ENCODE measurements at places on chromosomes 7 and 10.
A peak's percentile ranks its signal among the peaks of the same experiment; 100 is the strongest.

GRCh38 chr7:10181996-10182395 is 791.7 kb upstream of the PHF14 start:
- no peaks in the 10 kb centered on the region for H3K27me3 ChIP-seq
- no peak overlapping the region for H3K27ac ChIP-seq
- no peaks in the 10 kb centered on the region for H3K36me3 ChIP-seq
- H3K4me3 ChIP-seq, result no peak overlapping the region

GRCh38 chr10:96833220-96834001 is 1.3 kb downstream of the LCOR start:
- peaks cover 18% of the 10 kb centered on the region for H3K4me1 ChIP-seq
- no peaks in the 10 kb centered on the region for H3K27me3 ChIP-seq
- H3K27ac ChIP-seq, result peak overlapping the region; percentile 72
- DNase-seq, result peak; percentile 19
- peak overlapping the region; percentile 75 for H3K4me3 ChIP-seq

DNA sequence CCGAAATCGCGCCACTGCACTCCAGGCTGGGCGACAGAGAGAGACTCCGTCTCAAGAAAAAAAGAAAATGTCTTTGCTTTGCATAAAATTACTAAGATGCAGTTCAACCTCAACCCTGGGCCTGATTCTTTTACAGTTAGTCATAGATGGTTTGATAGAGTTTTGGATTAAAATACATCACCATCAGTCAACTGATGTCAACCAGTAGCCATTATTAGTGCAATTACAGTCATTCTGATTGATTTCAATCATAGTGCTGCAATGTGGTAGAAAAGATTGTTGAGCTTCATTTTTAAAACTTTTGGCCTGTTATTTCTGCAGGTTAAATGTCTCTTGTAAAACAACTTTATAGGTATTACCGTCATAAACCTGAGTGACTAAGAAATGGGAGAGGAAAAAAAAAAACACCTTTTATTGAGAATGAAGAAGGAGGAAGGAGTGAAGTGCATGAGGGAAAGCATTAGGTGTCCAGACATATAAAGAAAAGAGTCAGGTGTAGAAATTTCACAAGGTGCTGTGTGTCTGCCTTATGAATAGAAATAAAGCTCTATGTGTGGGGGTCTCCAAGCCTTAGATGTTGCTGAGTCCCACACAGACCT is 150.6 kb downstream of the TRIL start:
- H3K36me3 ChIP-seq, result no peaks in the 10 kb centered on the region
- DNase-seq, result no peak
- no peak overlapping the region for H3K4me3 ChIP-seq
- 0 out of 2 replicates have a peak, but pooled peaks cover 6% of the 10 kb centered on the region for H3K4me1 ChIP-seq

DNA sequence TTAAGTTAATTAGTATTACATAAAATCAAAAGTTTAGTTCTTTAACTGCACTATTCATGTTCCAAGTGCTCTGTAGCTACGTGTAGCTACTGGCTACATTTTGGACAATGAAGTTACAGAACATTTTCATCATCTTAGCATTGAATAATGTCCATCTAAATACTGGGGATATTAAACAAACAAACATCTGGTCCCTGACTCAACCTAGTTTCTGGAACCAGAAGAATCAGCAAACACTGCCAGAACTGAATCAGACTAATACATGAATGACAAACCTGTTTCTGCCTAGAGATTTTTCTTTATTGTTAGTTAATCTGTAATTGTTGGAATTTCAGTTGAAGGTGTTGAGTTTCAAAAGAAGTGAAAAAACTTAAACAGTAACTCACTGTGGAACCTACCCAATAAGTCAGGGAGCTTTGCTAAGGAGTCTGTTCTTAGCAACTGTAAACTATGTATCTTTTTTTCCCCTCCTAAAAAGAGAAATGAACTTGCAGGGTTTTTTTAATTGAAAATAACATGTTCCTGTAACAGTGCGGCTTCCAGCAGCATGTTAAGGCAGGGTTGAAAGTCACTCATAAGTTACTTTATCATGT is 58.3 kb downstream of the CDK13 start:
- no peaks in the 10 kb centered on the region for H3K4me1 ChIP-seq
- no peak for DNase-seq
- no peak overlapping the region for H3K4me3 ChIP-seq
- H3K27me3 ChIP-seq, result no peaks in the 10 kb centered on the region
- peaks cover 19% of the 10 kb centered on the region for H3K36me3 ChIP-seq

DNA sequence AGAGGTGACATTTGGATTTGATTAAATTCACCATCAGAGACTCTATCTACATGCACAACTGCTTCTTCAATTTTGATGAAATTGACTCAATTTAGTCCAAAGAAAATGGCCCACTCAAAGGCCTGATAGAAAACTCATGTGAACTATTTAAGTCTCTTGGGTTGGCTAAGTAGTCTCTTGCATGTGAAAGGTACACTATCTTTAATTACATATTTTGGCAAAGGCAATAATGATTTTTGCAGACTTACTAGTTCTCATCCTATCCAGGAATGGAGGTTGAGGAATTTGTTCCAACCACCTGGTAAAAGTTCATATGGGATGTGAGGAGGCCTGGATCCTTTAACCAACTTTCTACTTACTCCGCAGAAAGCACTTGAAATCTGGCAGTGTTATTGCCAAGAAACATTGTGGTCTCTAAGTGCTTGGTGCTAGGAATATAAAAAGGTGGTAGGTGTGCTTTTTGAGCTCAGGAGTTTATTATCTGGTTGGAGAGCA is 618.6 kb upstream of the MKI67 start:
- no peaks in the 10 kb centered on the region for H3K4me1 ChIP-seq
- no peak overlapping the region for H3K27ac ChIP-seq
- no peaks in the 10 kb centered on the region for H3K36me3 ChIP-seq
- H3K27me3 ChIP-seq, result peaks cover 65% of the 10 kb centered on the region
- no peak for DNase-seq
- H3K4me3 ChIP-seq, result no peak overlapping the region

DNA sequence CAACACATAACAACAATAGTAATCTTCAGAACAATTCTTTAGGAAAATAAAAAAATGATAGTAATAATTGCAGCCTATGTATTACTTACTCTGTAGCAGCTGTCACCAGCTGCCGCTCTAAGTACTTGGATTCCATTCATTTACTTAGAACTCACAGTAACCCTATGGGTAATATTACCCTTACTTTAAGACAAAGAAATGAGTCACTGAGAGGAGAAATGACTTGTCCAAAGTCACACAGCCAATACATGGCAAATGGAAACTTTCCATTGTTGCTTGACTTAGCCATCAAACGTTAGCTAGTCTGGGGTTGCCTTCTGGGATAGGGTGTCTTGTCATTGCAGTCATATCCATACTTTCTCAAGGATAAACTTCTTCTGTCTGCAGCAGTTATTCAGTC is 3.6 kb downstream of the CCNY start:
- no peak overlapping the region for H3K4me3 ChIP-seq
- no peaks in the 10 kb centered on the region for H3K27me3 ChIP-seq
- no peaks in the 10 kb centered on the region for H3K36me3 ChIP-seq
- no peak overlapping the region for H3K27ac ChIP-seq
- H3K4me1 ChIP-seq, result peaks cover 13% of the 10 kb centered on the region
- DNase-seq, result no peak

DNA sequence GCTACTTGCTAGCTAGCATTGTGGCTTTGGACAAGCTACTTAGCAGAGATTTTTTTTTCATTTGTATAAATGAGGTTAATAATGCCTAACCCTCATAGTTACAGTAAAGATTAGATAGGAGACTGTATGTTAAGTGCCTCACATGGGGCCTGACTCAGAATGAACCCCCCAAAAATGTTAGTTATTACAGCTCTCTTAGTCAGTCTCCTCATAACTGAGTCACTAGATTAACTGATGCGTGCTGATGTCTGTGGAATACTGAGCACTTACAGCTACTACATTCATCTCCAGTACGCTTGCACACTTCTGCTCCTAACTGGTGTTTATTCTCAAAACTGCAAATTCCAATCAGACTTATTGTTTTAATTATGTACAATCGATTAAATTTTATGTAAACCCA is 315.3 kb downstream of the SNX13 start:
- H3K4me1 ChIP-seq, result peaks cover 8% of the 10 kb centered on the region
- H3K27ac ChIP-seq, result no peak overlapping the region
- no peaks in the 10 kb centered on the region for H3K27me3 ChIP-seq
- H3K36me3 ChIP-seq, result no peaks in the 10 kb centered on the region
- no peak overlapping the region for H3K4me3 ChIP-seq

GRCh38 chr7:4227105-4228010 is 454.7 kb upstream of the FOXK1 start:
- no peak overlapping the region for H3K4me3 ChIP-seq
- DNase-seq, result no peak
- peaks cover 75% of the 10 kb centered on the region for H3K27me3 ChIP-seq
- no peaks in the 10 kb centered on the region for H3K36me3 ChIP-seq
- no peak overlapping the region for H3K27ac ChIP-seq

GRCh38 chr10:1015688-1016087 is 10.0 kb downstream of the IDI2 start:
- no peaks in the 10 kb centered on the region for H3K27me3 ChIP-seq
- H3K4me1 ChIP-seq, result no peaks in the 10 kb centered on the region
- no peak overlapping the region for H3K4me3 ChIP-seq
- peaks cover 14% of the 10 kb centered on the region for H3K36me3 ChIP-seq
- H3K27ac ChIP-seq, result no peak overlapping the region

- H3K4me3 ChIP-seq, result no peak overlapping the region
- H3K4me1 ChIP-seq, result peaks cover 25% of the 10 kb centered on the region
- no peaks in the 10 kb centered on the region for H3K36me3 ChIP-seq
- no peak overlapping the region for H3K27ac ChIP-seq
- no peaks in the 10 kb centered on the region for H3K27me3 ChIP-seq
Observed at GRCh38 chr7:2689951-2690705, 2.1 kb downstream of the AMZ1 start.

DNA sequence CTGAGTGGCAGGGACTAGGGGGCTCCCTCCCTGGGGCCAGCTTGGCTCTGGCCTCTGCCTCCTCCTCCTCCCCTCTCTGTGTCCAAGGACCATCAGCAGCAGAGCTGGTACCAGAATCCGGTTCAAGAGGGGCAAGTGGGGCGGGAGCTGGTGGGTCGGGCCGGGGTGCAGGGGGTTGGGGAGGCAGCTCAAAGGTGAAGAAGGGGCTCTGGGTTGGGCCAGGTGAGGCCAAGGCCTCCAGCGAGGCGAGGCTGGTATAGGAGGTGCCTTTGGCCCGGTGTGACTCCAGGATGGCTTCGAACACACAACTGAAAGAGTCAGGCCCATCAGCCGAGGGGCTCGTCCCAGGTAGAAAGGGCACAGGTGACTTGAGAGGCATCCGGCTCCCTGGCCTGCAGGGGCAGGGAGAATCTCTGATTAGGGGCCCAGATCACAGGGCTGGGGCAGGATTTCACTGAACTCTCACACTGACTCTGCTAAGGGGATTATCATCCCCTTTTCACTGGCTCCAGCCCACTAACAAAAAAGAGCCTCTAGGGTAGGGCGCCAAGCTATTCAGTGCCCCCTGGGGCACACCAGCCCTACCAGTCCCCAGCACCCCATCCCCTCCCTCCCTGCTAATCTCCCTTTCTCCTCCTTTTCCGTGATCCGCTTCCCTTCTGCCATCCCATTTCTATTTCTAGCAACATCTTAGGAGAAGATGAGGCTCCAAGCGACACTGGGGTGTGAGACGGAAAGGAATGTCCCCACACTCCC is 4.6 kb downstream of the PSD start:
- no peaks in the 10 kb centered on the region for H3K36me3 ChIP-seq
- H3K27ac ChIP-seq, result no peak overlapping the region
- no peak for DNase-seq
- H3K27me3 ChIP-seq, result peaks cover 55% of the 10 kb centered on the region

- H3K4me3 ChIP-seq, result no peak overlapping the region
- no peaks in the 10 kb centered on the region for H3K36me3 ChIP-seq
- H3K27me3 ChIP-seq, result no peaks in the 10 kb centered on the region
- no peaks in the 10 kb centered on the region for H3K4me1 ChIP-seq
- H3K27ac ChIP-seq, result no peak overlapping the region
- DNase-seq, result no peak
Observed at GRCh38 chr7:71132377-71133231, 660 bp downstream of the GALNT17 start.

Measured in PC-9 (cell line).